ENCODE measurements at places on chromosomes 11 and 22.

DNA sequence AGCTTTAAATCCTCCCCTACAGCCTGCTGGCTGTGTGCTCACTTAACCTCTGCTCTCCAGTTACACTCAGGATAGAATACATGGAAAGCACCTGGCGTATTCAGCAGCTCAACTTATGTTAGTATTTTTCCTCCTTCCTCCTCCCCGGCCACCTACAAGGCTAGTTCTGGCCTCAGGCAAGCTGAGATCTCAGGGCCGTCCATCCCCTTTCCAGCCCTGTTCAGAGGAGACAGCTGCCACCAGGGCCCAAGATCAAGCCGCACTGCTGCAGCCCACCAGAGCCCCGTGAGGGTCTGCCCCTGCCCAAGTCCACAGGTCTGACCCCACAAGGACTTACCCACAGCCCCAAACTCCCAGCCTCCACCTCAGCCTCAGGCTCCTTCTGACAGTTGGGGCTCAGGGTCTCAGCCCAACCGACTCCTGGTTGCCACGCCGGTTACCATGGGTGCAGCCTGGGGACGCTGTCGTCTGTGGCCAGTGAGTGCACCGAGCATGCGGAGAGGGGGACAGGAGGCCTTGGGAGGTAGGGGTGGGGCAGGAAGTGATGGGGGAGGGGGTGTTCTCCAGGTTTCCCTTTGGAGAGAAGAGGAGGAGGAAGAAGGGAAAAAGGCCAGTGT, at the start of gene C11orf16:
TSS of gene C11orf16 (minus strand) at position 384 of the 617 bp plus-strand sequence. CDS start 639 bp downstream, outside the sequence.
- no peak for DNase-seq

GRCh38 chr22:48331266-48331665, 1496.4 kb downstream of the BRD1 start:
- DNase-seq, result no peak

GRCh38 chr11:2790568-2790921, 90.8 kb upstream of the KCNQ1OT1 start:
- no peak for DNase-seq

- DNase-seq, result no peak
These were observed 8.2 kb downstream of the CBX7 start for GRCh38 chr22:39144101-39144767.

DNA sequence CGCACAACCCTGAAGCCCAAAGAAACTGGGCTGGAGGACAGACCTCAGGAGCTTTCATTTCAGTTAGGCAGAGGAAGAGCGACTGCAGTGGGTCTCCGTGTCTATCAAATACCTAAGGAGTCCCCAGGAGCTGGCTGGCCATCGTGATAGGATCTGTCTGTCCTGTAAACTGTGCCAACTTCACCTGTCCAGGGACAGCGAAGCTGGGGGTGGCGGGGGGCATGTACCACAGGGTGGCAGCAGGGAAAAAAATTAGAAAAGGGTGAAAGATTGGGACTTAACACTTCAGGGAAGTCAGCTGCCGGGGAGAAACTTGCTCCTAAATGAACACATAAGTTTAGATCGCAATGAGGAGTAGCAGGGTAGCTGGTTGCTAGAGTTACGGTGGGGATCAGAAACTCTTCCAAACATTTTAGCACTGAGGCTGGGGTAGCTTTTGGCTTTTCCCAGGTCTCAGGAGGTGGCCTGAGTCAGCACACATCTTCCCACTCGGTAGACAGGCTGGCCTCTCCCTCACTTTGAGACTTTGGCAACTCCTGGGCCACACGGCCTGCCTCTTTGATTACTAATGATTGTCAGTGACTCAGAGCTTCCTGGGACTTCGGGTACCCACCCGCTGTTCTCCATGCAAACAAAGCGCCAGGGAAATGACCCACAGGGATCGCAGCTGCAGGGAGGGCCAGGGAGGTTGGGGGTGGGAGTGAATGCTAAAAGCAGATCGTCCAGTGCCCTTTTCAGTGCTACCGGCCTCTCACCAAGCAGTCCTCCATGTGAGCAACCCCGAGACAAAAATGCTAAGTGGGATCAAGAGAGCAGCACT, 2.9 kb upstream of the MTFP1 start:
- peak; percentile 50 for DNase-seq

- DNase-seq, result no peak
These were observed 26.6 kb upstream of the LMO1 start for GRCh38 chr11:8290081-8290810.

GRCh38 chr11:76577921-76578653, 92.5 kb downstream of the LRRC32 start:
- no peak for DNase-seq
